ENCODE measurements at places on chromosomes 11 and 22.
A peak's percentile ranks its signal among the peaks of the same experiment; 100 is the strongest.

DNA sequence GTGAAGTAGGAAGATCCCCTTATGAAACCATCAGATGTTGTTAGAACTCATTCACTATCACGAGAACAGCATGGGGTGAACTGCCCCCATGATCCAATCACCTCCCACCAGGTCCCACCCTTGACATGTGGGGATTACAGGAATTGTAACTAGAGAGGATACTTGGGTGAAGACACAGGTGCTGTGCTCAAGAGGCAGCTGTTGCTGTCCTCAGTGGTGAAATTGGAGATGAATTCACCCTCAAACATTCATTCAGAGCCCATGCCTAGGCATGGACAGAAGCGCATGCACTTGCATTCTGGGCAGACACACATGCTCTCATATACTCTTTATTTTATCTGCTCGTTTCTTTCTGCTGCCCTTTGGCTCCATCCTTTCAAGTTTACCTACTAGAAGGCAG is 385.0 kb downstream of the INSC start:
- no peak for DNase-seq

DNA sequence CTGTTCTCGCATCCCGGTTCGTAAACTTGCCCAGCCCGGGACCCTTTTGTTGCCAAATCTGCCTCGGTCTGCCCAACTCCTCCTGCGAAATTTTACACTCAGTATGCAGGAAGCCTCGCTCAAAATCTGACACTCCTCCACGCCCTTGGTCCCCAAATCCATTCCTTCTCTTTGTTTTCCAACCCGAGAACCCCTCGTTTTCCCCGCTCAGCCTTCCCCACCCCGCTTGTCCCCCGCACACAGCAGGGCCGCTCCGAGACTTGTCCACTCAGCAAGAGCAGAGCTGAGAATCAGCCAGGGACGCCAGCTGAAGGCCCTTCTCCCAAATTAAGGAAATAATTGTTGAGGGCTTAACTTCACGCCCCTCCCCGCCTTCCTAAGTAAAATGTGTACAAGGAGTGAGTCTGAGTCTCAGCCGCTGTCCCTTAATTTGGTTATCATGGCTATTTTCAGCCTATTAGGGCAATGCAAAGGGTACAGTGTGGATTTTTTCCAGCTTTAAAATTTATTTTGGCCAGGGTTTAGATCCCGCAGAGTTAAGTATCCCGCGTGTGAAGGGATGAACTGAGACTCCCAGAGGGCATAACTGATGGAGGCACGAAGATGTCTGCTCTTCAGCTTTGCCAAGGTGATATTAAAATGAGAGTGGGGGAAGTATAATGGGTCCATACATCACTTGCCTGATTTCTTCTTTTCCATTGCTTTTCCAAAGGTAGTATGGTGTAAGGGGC is 581 bp upstream of the FBXO3 start:
- DNase-seq: no peak

DNA sequence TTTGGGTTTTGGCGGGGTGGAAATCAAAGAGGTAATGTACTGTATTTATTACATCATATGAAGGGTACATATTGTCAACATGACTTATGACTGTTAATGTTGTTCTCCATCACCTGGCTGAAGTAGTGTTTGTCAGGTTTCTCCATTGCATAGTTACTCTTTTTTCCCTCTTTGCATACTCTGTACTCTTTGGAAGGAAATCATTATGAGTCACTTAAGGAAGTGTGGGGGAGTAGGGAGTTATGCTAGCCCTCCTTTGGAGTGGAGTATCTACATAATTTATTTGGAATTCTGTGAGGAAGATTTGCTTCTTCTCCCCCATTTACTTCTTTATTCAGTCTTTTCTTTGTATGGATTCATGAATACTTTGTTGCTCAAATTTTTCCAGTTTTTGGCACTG is 3.6 kb upstream of the PGR start:
- DNase-seq: no peak

GRCh38 chr11:132037956-132038355 is 667.5 kb downstream of the NTM start:
- no peak for DNase-seq

DNA sequence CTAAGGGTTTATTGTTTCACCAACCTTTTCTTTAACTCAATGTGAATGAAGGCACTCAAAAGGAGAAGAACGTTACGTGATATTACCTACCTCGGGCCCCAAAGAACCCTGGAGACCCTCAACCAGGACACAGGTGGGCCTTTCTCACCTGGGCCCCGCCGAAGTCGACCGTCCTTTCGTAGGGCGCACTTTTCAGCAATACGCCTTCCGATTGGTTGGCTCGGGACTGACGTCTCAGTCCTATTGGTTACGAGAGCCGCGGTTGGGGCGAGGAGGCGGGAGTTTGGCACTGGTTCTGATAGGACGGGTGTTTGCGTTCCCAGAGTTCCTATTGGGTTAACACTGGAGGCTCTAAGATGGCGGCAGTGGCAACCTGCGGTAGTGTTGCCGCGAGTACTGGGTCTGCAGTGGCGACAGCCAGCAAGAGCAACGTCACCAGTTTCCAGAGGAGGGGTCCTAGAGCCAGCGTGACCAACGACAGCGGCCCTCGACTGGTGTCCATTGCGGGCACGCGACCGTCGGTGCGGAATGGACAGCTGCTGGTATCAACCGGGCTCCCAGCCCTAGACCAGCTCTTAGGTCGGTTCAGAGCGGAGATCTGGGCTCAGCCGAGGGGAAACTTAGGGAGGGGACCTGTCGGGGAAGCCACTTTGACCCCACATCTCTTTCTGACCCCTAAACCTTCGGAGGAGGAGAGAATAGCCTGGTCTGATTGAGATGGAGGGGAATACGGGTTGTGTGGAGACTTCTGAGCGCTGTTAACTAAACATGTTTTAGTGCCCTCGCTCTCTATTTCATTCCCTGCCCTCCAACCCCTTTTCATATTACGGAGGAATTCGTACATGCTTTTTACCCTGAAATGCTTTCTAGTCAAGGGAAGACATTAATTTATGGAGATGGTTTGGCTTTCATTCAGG is at the start of the genes ELP4 and IMMP1L:
ELP4 (plus strand) TSS at position 339 of the 917 bp plus-strand sequence; CDS start at position 357, 18 bp downstream.
IMMP1L (minus strand) TSS at position 194 of the 917 bp plus-strand sequence. CDS start 46,346 bp downstream, outside the sequence.
- DNase-seq: peak; percentile 71

All from esophagus squamous epithelium (tissue), 5 donors.